ENCODE measurements at places on chromosomes 7 and 10. TPM values are rescaled to one million over a fixed set of nuclear protein-coding genes. Genes with fewer than 3 reads are reported as not detected.

The FAM241B gene
- total RNA-seq: 5.3 TPM

The DUSP5 gene
- total RNA-seq: 15.0 TPM

The TEX47 gene
- total RNA-seq: not detected

The SH2D4B gene
- not detected for total RNA-seq

The VSTM2A gene
- total RNA-seq: not detected

- DNase-seq: no peak
Observed at GRCh38 chr10:110793886-110794285, 77.8 kb upstream of the PDCD4 start.

DNA sequence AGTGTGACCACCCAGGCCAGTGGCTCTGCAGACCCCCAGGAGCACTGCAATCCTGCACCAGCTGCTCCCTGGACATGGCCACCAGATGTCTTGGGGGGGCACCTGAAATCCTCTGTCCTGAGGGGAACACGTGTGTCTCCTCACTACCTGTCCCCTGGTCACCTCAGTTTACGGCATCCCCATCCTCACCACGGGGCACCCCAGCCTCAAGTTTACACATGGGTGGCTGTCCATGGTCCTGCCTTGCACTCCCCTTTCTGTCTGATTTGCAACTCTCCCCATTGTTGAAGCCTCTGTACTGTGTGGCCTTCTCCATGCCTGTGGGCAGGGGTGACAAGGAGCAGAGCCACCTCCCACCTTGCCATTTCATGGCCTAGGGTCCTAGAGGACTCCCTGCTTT is 67.2 kb downstream of the RAMP3 start:
- no peak for DNase-seq

DNA sequence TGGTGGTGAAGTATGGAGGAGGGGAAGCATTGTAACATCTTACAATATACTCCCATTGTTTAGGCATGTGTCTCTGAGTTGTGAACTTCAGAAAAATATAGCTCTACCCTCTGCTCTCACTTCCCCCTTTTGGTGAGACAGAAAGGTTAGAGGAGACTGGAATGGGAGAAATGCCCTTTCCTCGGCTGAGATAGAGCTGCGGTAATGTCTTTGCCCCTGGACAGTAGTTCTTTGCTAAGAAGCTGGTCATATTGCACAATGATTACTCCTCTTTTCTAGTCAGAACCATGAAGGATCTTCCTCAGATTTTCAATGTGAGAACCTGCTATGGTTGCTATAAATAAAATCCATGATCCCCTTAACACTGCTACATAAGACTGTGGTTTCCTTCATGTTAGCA is 171.0 kb downstream of the SEM1 start:
- no peak for DNase-seq

- DNase-seq: peak; percentile 60
Observed at GRCh38 chr10:116270771-116271592, 2.0 kb downstream of the GFRA1 start.

GRCh38 chr10:71590781-71591350 is 128.7 kb downstream of the C10orf105 start:
- no peak for DNase-seq

- DNase-seq: no peak
Observed at GRCh38 chr7:133642907-133643306, 390.0 kb downstream of the EXOC4 start.

GRCh38 chr7:118304100-118304499 is 79.6 kb downstream of the ANKRD7 start:
- DNase-seq: no peak

DNA sequence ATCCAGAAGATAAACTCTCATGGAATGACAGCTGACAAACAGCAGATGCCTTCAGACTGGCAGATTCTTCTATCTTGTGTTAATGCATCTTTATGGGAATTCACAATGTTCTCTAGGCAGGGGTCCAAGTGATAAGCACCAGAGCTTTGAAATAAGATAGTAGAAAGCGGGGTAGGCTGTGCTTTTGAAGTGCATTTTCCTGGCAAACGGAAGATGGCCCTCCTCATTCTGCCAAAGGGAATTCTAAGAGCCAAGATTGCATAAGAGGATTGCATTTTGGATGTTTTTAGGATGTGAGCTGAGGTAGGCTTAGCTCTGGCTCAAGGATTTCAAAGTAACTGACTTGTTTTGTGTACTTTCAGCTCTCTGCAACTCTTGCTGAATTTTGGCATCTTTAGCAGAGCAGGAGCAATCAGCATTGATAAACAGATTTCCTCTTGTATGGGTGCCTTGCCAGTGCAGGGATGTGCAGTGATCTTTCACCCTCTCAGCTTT is 298.5 kb upstream of the KLF6 start:
- DNase-seq: no peak

DNA sequence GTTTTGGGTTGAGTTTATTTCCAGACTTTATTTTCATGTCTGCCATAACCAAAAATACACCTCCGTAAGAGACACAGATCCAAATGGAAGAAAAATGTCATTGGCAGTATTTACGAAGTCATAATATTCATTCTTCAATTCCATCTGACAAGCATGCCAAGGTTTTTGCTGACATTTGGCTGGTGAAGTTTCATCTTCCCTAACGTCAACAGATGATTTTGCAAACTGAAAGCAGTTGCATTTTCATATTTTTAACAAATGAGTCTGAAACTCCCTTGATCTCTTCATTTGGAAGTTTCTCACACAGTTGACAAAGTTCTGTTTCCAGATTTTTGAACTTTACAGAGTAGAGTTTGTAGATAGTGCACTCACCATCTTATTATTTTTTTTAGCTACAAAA is 114.5 kb downstream of the CALN1 start:
- DNase-seq: no peak

All from left ventricle myocardium inferior (tissue), 1 donor.